Heart right ventricle (tissue), 16 donors: ENCODE measurements at places on chromosomes 11 and 22. TPM values are rescaled to one million over a fixed set of nuclear protein-coding genes. Genes with fewer than 3 reads are reported as not detected.

PYGM gene
- polyA plus RNA-seq = 90.1 TPM

RAG2 gene
- polyA plus RNA-seq = not detected

CEND1 gene
- 0.80 TPM for polyA plus RNA-seq

RASSF7 gene
- 14.2 TPM for polyA plus RNA-seq
